SJSA1 (cell line): ENCODE measurements at places on chromosomes 11 and 22.

DNA sequence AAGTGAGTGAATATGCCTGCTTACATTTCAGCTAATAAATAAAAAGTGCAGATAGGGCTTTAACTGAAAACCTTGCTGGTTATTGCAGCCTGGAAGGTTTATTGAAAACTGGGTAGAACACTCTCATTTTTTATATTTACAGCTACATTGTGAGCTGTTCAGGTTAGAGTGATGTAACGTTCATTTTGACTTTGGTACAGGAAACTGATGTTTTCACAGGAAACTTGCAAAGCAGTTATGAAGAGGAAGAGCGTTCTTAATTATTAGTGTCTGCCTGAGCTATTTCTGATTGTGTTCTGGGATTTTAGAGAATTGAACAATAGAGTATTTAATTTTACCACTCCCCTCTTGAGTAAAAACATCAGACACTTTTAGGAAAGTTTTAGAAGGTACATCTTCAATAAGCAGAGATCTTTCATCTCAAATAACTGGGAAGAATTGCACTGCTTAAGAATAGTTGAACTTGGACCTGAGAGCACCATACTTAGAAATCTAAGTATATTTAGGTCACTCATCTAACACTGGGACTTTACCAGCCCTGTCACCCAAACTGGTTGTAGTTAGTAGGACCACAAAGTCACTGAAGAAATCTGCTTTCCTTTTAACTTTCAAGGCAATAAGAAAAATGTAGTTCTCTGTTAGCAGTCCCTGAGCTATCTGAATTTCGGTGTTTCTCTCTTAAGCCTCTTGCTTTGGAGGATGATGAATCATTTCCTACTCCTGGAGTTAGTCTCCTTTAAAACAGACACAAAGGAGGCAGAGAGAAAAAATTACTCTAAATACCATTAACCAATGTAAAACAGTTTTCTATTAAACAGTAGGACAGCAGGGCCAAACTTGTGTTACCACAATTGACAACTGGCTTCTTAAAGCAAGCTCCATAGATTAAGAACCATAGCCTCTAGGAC, 128.6 kb upstream of the DDI1 start:
- no peaks in the 10 kb centered on the region for H3K36me3 ChIP-seq
- peak overlapping the region; percentile 41 for H3K27ac ChIP-seq
- peaks cover 13% of the 10 kb centered on the region for H3K4me1 ChIP-seq
- no peaks in the 10 kb centered on the region for H3K27me3 ChIP-seq
- no peak overlapping the region for H3K4me3 ChIP-seq

DNA sequence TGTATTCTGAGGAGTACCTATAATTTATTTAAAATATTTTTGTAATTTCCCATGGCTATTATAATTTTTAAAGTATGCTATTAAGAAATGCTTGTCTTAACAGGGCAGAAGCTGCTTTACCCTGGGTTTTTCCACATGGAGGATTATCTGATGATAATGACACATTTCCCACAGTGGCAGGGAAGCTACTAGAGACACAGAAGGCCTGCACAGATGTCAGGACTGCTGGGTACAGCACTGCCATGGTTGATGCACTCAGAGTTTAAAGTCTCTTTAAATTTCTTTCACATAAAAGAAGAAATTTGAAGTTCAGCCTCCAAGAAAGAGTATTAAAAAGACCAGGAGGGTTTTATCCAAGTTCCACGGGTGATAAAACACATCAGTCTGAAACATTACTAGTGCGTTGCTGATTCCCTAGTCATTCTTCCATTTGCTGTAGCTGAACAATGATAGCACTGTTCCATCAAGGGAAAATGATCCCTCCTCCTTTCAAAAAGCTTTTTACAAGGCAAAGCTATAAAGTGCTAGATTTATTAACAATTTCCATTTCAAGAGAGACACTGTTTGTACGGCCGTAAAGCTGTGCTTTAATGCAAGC, 363.0 kb downstream of the CNTN5 start:
- H3K36me3 ChIP-seq = no peaks in the 10 kb centered on the region
- H3K4me1 ChIP-seq = no peaks in the 10 kb centered on the region
- DNase-seq = no peak
- no peak overlapping the region for H3K27ac ChIP-seq
- no peak overlapping the region for H3K4me3 ChIP-seq

DNA sequence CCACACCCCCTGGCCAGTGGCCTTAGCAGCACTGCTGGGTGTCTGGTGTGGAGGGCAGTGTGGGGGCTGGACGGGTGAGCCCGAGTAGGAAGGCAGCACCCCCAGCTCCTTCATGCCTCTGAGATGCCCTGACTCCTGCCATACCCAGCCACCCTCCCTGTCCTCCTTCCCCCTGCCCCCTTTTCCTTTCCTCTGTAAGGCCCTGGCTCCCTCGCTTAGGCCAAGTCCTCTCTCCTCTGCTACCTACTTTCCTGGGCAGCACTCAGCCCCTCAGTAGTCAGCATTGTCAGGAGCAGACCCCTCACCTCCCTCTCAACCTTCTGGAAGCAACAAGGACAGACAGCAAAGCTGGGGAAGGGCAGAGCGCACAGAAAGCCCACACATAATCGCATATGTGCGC, 48.0 kb downstream of the BUD13 start:
- no peaks in the 10 kb centered on the region for H3K27me3 ChIP-seq
- H3K4me3 ChIP-seq = no peak overlapping the region
- DNase-seq = no peak
- H3K36me3 ChIP-seq = no peaks in the 10 kb centered on the region
- no peak overlapping the region for H3K27ac ChIP-seq

DNA sequence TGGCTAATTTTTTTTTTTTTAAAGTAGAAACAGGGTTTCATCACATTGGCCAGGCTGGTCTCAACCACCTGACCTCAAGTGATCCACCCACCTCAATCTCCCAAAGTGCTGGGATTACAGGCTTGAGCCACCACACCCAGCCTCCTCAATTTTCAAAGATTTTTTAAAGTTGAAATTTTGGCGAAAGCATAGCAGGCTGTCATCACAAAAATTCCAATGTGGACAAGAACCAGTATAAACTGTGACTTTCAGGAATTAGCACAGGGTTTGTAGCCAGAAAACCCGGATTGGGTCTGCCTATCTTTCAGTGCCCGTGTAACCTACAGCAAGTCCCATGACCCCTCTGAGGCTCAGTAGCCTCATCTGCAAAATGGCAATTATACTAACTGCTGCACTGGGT, 80.2 kb downstream of the SGSM3 start:
- H3K4me1 ChIP-seq = peaks cover 21% of the 10 kb centered on the region
- no peak for DNase-seq
- no peak overlapping the region for H3K27ac ChIP-seq
- H3K36me3 ChIP-seq = peaks cover 3% of the 10 kb centered on the region; the same call in 1 of the 2 replicates
- H3K4me3 ChIP-seq = no peak overlapping the region
- H3K27me3 ChIP-seq = no peaks in the 10 kb centered on the region

- H3K27ac ChIP-seq = peak overlapping the region; percentile 47; the same call in 1 of the 2 replicates
- H3K4me1 ChIP-seq = peaks cover 71% of the 10 kb centered on the region
- no peaks in the 10 kb centered on the region for H3K36me3 ChIP-seq
- H3K4me3 ChIP-seq = no peak overlapping the region
- DNase-seq = no peak
- no peaks in the 10 kb centered on the region for H3K27me3 ChIP-seq
Measured at GRCh38 chr11:111939836-111940604, 2.9 kb downstream of the DIXDC1 start.
